CD8-positive, alpha-beta T cell (primary cell): ENCODE measurements at places on chromosomes 5 and 9.

- DNase-seq = no peak
These were observed 3.2 kb downstream of the IRX2 start for GRCh38 chr5:2748179-2748860.

GRCh38 chr9:92938025-92938424, 9.3 kb upstream of the FGD3 start:
- no peak for DNase-seq

GRCh38 chr9:94941211-94941875, 214.8 kb downstream of the AOPEP start:
- DNase-seq = no peak

GRCh38 chr9:94908011-94908563, 181.6 kb downstream of the AOPEP start:
- DNase-seq = no peak
